NCI-H460 (cell line): ENCODE measurements at places on chromosomes 1 and 21. TPM values are rescaled to one million over a fixed set of nuclear protein-coding genes. Genes with fewer than 3 reads are reported as not detected.

- no peak for DNase-seq
Observed at GRCh38 chr1:154791292-154792166, 78.6 kb downstream of the KCNN3 start.

- no peak for DNase-seq
Observed at GRCh38 chr21:42042651-42043050, 28.5 kb upstream of the UMODL1 start.

AMIGO1 gene
- 1.2 and 1.4 TPM in 2 replicates for total RNA-seq

GRCh38 chr1:68495532-68495931, 1.4 kb downstream of the DEPDC1 start:
- peak; percentile 53 for DNase-seq

DNA sequence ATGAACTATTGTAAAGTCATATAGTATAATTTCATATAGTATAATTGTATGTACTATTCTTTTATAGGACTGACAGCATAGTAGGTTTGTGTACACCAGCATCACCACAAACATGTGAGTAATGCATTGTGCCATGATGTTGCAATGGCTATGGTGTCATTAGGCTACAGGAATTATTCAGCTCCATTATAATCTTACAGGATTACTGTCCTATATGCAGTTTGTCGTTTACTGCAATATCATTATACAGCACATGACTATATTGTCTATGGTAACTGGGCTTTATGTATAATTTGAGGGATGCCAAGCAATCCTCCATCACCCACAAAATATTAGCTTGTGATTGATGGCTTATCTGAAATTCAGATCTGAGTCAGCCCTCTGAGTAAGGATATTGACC, 54.2 kb upstream of the PBX1 start:
- DNase-seq, result no peak

PTGFR gene
- total RNA-seq, result 0.12 and 0.17 TPM in 2 replicates

DNA sequence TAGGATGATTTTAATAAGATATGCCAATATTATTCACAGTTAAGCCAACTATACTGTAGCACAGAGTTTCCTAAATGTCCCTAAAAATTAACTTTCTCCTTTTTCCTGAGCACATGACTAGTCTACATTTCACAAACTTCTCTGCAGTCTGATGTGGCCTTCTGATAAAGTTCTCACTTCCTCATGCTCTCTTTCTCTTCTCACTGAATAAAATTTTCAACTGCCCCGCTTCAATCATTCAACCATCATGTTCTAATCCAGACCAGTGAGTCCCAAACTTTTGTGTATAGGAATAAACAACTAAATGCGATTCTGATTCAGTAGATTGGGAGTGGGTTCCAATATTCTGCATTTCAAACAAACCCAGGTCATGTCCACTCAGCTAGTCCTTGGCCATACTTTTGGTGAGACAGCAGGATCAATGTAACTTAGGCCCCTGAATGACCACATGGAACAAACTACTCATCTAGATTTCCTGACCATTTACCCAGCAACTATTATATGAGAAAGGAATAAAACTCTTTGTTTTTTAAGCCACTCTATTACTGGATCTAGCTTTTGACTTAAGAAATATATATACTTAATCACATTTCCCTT, 20.1 kb downstream of the TUT4 start:
- no peak for DNase-seq

GRCh38 chr1:25744140-25744581, 55.8 kb upstream of the SELENON start:
- DNase-seq, result peak; percentile 1

NUDT4B gene
- total RNA-seq, result 27.7 and 40.6 TPM in 2 replicates

GRCh38 chr1:154324669-154325582, at the start of gene ATP8B2:
Gene ATP8B2, plus strand, starts transcription at chr1:154325525. Its CDS starts 2,617 bp downstream, at chr1:154328142.
- peak; percentile 83 for DNase-seq

HRNR gene
- not detected in 2 replicates for total RNA-seq

DNA sequence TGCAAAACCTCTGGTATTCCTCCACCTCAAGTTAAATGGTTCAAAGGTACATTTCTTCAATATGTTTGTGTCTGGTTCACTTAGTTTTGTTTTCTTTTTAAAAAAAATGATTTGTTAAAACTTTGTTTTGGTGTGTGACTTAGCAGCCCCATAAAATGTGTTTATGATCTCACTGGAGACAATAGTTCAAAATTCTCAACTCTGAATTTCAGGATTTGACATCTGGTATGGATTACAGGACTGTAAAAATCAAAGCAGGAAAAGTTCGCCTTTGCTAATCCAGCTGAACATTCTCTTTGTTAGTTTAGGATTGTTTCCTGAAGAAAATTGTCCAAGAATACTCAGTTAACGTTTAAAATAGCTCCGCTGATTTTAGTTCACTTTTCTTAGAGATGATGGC, 231.7 kb downstream of the HMCN1 start:
- no peak for DNase-seq

- DNase-seq, result no peak
Observed at GRCh38 chr1:227761621-227762230, 26.5 kb downstream of the SNAP47 start.

DNA sequence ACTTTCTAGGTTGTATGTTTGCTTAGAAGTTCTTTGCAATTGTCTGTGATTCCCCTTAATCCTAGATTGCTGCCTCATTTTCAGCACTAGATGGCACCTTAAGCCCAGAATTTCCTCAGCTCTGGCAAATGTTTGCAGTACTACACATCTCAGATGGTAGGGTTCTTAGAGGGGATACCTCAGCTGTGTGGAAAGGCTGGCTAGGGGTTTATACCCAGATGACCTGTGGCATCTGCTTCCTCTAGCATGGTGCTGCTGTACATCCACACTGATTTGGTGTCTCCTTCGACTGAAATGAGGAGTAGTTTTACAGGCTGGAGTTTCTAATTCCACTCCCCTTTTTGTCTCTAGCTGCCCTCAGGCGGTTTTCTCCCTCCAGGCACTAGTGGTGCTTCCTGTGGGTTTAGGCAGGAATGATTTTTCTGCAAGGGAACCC, 23.5 kb downstream of the ASB17 start:
- peak; percentile 53 for DNase-seq

CD84 gene
- total RNA-seq, result not detected in 2 replicates

TMEM269 gene
- total RNA-seq, result 0.12 and 0.20 TPM in 2 replicates

UBAP2L gene
- 80.7 and 95.5 TPM in 2 replicates for total RNA-seq

GRCh38 chr1:42734201-42735035, 5.6 kb downstream of the CLDN19 start:
- DNase-seq, result no peak

DNA sequence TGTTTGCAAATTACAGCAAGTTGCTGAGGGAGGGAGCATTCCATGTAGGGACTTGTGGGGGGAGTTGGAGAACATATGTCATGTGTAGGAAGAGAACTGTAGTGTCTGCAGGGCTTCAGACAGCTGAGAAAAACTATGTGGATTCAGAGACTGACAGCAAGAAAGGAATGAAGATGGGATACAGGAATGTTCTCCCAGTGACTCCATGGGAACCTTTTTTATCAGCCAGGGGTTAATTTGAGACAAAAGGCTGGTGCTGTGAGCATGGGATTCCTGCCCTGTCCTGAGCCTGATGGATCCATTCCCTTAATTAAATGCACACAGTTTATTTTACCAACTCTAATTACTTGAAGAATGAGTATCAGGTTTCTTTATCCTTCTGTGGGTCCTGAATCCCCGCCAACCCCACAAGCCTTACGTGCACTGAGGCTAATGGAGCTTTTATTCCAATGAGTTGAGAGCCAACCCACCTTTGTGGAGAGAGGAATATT, 26.5 kb upstream of the PLXNA2 start:
- no peak for DNase-seq

FCRL6 gene
- not detected in 2 replicates for total RNA-seq

DNA sequence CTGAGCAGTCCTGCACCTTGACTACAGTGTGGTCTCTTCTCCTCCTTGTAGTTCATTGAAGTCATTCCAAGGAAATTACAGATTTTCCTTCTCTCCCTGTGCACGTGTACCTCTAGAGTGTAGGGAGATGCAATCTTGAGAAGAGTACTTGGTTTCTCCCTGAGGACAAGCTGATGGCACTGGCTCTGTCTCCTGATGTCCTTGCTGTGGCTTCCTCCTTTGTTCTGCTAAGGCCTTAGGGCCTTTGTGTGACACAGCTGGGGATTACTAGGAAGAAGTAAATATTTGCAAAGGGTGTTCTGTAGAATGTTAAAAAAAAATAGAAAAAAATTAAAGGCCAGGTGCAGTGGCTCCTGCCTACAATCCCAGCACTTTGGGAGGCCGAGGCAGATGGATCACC, 66.2 kb upstream of the APOBEC4 start:
- DNase-seq, result no peak

DNA sequence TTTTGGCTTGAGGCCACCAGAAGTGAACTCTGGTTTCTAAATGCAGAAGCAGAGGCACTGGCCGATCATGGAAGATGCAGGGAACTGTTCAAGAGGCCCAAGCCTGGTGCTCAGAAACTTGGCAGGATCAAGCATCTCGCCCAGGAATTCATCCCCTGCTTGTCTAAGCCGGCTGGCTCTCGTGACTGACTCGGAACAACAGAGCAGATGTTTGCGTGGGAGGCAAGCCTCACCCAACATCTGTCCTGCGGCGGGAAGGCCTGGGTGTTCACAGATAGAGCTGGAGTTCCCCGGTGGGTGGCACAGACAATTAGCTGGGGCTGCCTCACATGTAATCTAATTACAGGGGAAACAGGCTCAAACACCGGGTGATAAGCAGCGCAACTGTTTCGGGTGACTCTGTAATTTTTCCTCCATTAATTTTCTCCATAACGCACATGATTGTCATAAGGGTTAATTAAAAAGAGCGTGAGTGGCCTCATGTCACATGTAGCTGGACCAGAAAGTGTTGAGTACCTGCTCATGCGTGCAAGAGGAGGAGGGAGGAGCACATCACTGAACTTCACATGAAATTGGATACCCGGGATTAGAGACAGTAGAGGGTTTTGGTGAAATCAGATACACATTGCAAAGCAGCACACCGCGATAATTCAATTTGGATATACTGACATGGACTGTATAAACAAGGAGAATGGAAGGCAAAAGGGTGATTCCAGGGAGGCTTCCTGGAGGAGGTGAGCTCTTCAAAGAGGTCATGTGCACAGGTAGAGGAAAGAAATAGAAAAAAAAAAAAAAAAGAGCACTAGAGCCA, 180.0 kb downstream of the ETS2 start:
- DNase-seq, result no peak

- peak; percentile 4 for DNase-seq
Observed at GRCh38 chr1:221740993-221741702, 741 bp downstream of the DUSP10 start.

DNA sequence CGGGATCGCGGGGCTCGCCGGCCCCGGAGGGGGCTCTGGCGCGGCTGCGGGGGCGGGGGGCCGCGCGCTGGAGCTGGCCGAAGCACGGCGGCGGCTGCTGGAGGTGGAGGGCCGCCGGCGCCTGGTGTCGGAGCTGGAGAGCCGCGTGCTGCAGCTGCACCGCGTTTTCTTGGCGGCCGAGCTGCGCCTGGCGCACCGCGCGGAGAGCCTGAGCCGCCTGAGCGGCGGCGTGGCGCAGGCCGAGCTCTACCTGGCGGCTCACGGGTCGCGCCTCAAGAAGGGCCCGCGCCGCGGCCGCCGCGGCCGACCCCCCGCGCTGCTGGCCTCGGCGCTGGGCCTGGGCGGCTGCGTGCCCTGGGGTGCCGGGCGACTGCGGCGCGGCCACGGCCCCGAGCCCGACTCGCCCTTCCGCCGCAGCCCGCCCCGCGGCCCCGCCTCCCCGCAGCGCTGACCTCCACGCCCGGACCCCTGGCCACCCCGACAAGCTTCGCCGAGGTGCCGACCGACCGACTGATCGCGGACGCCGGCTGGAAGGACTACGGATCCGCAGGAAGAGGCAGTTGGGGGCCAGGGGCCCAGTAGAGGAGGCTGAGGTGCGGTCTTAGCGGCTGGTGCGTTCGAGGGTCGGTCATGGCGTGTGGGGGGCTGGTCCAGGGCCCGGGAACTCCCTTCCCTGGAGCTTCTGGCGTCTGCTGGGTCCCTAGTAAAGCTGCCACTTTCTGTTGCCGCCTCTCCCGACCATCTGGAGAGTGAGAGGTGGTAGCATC, 711 bp downstream of the TRNP1 start:
- DNase-seq, result no peak

CRYZ gene
- total RNA-seq, result 10.0 and 13.3 TPM in 2 replicates

- no peak for DNase-seq
Observed at GRCh38 chr1:39692152-39693074, 1.2 kb upstream of the HPCAL4 start.
